ENCODE measurements at places on chromosomes 7 and 10.

DNA sequence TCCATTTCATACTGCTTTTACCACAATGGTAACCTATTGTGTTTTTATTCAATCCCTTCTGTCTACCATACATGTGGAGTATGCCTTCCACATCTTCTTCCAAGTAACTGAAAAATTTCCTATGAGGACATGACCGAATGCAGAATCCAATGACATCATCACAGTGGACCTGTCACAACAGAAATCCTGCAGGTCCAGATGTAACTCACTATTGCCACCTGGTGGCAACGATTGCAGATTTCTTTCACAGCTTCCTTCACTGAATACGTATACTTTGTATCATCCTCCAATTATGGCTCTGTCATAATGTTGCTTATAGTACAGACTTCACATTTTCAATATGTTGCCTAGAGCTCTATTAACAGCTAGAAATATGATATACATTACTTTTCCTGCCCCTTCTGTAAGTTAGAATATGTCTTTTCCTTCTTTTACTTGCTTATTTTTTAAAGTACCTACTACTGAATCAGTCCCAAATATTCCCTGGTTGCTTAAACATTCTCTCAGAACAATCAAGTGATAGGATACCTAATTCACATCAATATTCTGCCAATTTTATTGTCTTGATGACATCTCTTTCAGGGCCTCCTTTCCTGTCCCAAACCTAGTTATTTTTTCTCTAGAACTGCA, 45.4 kb downstream of the SLC13A1 start:
- peak; percentile 71 for DNase-seq
- no peaks in the 10 kb centered on the region for H3K36me3 ChIP-seq
- H3K4me1 ChIP-seq = no peaks in the 10 kb centered on the region
- no peaks in the 10 kb centered on the region for H3K27me3 ChIP-seq
- H3K27ac ChIP-seq = no peak overlapping the region

DNA sequence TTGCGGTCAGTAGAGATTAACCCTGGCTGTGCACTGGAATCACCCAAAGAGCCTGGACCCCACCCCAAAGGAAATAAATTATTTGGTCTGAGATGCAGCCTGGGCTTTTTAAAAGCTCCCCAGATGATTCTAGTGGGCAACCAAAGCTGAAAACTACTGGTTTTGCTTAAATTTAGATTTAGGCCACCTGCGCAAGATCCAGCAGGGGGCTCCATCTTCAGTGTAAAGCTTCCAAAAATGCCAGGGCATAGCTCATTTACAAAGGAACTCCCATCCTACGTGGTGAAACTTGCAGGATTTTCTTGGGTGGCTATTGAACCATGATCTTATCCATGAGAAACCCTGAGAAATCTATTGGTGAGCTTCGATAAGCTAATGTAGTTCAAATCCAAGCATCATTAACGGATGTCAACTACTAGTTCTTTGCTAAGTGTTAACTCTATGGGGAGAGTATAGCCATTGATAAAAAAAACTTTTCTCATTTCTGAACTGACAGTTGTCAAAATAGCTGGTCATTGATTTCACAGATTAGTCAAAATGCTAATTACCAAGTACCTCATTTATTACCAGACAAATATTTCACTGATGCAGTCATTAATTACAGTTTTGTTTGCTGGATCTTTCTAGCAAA, 315.3 kb downstream of the LHFPL3 start:
- H3K27ac ChIP-seq = no peak overlapping the region
- DNase-seq = no peak
- no peaks in the 10 kb centered on the region for H3K36me3 ChIP-seq
- H3K4me3 ChIP-seq = no peak overlapping the region
- H3K27me3 ChIP-seq = no peaks in the 10 kb centered on the region

DNA sequence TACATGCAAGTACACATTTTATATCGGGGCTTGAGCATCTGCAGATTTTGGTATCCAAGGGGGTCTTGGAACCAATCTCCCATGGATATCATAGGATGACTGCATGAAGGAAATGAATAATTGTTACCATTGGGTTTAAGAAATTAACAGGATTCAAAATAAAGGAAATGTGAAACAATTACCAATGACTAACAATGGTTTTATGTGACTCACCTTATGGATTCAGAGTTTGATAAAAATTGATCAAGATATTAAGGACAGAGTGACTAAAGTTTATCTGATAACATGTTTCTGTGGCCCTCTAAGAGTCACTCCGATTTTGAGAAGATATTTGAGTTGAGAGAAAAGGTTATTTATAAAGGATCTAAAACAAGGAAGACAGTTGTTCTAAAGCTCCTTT, 93.0 kb upstream of the ODAD2 start:
- no peak overlapping the region for H3K4me3 ChIP-seq
- H3K27me3 ChIP-seq = no peaks in the 10 kb centered on the region
- no peaks in the 10 kb centered on the region for H3K4me1 ChIP-seq
- H3K36me3 ChIP-seq = no peaks in the 10 kb centered on the region
- H3K27ac ChIP-seq = no peak overlapping the region
- DNase-seq = no peak

DNA sequence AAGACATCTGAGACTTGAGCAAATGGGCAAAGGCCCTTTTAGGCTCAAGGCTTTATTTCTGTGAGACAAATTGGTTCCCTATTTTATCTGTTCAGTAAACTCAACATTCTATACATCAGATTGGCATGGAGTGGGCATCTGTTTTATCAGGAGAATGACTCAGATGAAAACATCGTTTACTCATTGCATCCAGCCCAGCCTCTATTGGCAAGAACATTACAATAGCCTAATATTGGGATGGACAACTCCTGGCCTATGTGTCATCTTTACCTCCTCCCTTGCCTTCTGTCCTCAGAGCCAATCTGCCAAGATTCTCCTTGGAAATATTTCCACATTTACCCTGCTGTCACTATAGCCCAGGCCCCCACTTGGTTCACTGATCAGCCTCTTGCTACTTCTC, 5.5 kb upstream of the BLNK start:
- no peaks in the 10 kb centered on the region for H3K4me1 ChIP-seq
- H3K4me3 ChIP-seq = no peak overlapping the region
- H3K36me3 ChIP-seq = no peaks in the 10 kb centered on the region
- no peaks in the 10 kb centered on the region for H3K27me3 ChIP-seq
- H3K27ac ChIP-seq = no peak overlapping the region

DNA sequence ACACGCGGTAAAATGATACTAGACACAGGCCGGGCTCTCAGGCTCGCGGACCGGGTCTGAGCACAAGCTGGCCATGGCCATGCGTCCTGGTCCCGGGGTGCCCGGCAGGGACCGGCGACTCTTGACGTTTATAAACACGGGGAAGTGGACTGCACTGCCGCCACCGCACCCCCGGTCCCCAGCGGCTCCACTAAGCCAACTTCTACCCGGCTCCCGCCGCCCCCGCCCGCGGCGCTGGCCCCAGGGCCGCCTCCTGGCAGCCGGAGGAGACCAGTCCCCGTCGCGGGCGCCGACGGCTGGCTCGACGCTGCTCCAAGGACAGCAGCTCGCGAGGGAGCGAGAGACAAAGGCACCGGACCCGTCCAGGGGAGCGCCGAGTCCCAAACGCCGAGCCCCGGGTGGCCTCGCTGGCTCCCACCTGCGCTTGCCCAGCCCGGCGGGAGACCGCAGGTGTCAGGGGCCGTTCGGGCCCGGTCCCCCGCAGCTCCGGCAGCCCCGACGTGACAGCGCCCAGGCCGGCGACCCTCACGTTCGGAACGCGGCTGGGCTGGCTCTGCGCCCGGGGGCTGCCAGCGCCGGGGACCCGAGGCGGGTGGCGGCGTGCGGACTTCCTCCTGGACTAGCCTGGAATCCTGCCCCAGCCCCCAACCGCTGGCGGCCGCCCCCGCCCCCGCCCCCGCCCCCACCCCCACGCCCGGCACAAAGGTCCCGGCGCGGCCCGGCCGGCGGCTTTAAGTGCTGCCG, 517 bp downstream of the ITGB1 start:
- no peaks in the 10 kb centered on the region for H3K36me3 ChIP-seq
- H3K4me1 ChIP-seq = peaks cover 6% of the 10 kb centered on the region
- DNase-seq = no peak

Data from iPS DF 6.9 (cell line).